NCI-H524 (cell line): ENCODE measurements at places on chromosomes 11 and 22.
A peak's percentile ranks its signal among the peaks of the same experiment; 100 is the strongest.

- peak; percentile 76 for DNase-seq
Observed at GRCh38 chr22:17368554-17369438, 464 bp upstream of the CECR2 start.

GRCh38 chr11:28259177-28259843 is 151.1 kb downstream of the METTL15 start:
- no peak for DNase-seq

GRCh38 chr11:64466115-64466718 is 107.3 kb downstream of the RPS6KA4 start:
- no peak for DNase-seq

DNA sequence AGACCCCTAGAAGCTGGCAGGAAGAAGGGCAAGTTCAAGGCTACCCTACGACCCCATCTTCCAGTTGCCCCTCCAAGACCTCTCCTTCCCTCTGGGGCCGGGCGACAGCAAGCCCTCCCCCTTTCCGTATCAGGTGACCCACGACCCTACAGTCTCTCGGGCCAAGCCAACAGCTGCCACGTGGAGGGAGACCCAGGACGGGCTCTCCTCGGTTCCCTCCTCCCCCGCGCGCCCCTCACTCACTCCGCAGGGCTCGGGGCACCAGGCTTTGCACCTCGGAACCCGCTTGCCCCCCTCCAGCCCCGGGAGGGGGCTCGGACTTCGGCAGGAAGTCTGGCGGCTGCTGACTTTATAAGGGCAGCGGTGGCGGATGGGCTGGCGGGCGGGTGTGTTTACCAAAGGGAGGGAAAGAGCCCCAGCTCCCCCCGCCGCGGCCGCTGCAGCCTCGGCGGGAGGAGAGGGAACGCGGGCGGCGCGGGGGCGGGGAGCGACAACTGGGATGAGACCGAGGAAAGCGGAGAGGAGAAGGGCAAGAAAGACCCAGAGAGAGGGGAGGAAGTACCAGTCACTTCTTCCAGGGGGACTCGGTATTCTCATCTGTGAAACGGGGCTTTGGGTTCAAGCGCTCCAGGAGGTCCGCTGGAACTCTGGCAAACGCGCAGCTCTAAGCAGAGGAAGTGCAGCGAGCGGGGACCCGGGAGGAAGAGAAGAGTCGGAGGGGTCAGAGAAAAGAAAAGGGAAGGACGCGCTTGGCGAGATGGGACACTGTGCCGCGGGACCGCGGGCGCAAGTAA is 767 bp downstream of the SLC43A1 start:
- DNase-seq = peak; percentile 36

DNA sequence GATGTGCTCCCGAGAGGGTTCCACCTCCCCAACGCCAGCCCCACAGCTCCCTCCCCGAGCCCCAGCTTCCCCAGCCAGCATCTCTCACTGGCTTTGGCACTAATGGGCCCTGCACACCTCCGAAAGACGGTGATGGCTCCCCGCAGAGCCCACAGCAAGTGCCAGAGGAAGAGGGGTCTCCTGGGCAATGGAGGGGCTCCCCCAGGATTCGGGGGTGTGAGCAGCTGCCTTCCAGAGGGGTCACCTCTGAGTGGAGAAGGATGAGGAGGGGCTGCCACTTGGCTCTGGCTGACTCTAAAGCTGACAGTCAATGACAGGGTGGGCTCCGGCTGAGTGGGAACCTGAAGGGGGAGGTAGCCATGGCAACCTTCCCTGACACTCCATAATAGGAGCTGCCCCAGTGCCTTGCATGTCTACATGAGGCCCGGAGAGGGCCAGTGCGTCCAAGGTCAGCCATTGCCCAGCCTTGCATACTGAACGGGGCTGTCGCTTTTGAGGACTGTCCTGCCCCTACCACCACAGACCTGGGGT is 98.6 kb upstream of the SYT13 start:
- no peak for DNase-seq

- DNase-seq = no peak
Observed at GRCh38 chr11:61912991-61913698, 4.2 kb downstream of the RAB3IL1 start.

GRCh38 chr11:61018059-61018458 is 46.6 kb downstream of the CD6 start:
- DNase-seq = no peak

GRCh38 chr11:35798983-35799382 is 136.4 kb downstream of the TRIM44 start:
- peak; percentile 35 for DNase-seq

DNA sequence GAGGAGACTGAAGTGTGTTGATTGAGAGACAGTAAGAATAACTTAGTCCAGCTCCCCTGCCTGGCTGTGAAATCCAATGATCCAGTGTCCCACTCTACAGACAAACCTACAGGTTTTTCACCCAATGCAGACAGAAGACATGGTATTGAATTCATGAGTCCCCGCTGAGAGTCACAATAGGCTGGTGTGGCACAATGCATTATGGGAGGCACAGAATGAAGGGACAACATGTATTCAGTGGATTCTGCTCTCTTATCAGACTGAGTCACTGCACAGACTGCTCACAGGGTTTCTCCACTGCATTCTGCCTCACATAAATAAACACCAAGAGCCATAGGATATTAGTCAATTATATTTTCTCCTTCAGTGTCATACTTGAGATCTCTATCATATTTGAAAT is 55.2 kb upstream of the TOP3B start:
- no peak for DNase-seq

- no peak for DNase-seq
Observed at GRCh38 chr11:2251138-2251537, 19.2 kb downstream of the ASCL2 start.

- DNase-seq = no peak
Observed at GRCh38 chr11:124081483-124081882, 33.8 kb upstream of the VWA5A start.

GRCh38 chr11:96088914-96089313 is 165.0 kb upstream of the MTMR2 start:
- DNase-seq = no peak

DNA sequence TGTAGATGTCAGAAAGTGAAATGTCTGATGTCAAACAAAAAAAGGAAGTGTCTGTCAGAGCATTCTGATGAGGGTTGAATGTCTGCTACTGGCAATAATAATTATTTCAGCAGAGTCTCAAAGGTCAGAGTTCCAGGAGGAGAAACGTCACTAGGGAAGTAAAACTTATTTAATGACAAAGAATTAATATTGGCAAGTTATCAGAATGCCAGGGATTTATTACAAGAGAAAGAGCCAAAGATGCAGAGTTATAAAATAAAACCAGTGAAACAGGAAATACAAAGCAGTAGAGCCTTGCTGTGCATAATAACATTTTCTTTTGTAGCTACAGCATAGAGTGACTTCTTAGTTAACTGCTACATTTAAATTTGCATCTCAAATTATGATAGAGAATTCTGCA is 504.0 kb upstream of the LRRC4C start:
- DNase-seq = no peak

DNA sequence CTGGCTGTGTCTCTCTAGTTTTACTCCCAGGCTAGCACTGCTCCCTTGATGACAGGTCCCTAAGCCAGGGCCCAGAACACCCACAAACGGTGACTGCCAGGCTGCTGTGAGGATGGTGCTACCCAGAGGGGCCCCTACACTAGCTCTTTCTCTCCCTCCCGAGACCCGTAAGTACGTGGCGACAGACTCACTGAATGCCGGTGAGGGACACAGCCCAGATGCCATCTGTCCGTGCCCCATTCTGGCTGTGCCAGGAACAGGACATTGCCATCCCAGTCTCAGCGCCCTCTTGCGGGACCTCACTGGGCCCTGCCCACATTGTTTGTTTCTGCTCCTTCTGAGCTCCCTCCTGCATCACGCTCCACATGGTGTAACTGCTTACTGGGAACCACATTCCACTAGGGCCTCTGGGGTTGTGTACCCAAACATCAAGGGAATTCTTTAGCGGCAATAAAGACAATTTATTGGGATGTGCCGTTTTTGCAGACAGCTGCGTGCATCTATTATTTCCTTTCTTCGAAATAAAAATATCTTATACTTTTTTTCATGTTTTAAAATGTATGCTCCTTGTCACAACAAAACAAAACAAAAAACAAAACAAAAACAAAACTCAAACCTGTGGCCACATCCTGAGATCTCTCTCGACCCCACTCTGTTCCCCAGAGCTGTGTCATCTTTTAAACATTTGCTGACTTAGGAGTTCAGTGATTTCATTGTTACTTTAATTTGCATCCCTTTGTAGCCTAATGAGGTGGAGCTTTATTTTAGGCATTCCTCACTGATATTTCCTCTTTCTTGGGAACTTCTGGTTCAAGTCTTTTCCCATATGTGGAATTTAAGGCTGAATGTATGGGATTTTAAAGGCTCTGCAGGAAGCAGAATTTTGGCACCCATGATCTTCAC is 4.4 kb upstream of the TPCN2 start:
- peak; percentile 85 for DNase-seq

DNA sequence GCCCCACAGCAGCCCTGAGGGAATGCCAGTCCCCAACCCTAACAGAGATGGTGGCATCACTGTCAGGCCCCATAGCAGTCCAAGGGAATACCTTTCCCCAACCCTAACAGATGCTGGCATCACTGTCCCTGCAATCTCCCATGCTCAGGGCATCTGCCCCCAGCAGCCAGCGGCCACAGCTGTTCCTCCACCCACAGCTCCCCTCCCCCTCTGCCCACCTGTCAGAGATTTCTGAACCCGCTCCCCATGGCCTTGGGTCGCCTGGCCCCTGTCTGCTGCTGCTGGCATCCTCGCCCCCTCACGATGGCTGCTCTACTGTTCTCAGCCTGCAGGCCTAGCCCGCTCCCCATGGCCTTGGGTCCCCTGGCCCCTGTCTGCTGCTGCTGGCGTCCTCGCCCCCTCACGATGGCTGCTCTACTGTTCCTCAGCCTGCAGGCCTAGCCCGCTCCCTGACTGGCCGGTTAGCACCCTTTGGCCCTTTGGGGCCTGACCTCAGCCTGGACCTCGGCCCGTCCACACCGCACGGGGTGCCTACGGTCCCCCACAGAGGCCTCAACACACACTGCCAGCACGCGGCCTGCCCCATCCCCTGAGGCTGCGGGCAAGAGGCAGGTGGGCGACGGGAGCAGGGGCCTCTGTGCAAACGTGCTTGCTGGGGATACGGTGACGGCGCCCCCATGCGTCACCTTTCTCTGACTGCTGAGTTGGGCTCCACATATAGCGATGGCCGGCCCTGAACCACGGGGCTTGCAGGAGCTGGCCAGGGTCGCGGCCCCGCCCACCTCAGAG is 20.7 kb downstream of the CHID1 start:
- peak; percentile 89 for DNase-seq

DNA sequence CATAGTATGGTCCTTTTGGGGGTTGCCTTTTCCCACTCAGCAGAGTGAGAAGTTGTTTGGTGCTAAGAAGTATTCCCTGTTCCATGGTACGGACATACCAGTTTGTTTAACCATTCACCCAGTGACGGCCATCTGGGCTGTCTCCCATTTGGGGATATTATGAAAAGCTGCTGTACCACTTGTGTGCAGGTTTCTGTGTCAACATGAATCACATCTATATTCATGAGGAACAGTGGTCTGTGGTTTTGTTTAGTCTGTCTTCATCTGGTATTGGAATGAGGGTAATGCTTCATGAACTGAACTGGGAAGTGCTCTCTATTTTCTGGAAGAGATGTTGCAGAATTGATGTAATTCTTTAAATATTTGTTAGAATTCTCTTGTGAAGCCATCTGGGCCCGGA is 89.5 kb downstream of the TRMU start:
- no peak for DNase-seq

GRCh38 chr11:12007769-12008737 is at the start of gene DKK3:
Gene DKK3, minus strand, starts transcription at chr11:12008626. Its CDS starts 44 bp downstream, at chr11:12008582.
- DNase-seq = no peak

- DNase-seq = no peak
Observed at GRCh38 chr11:112178936-112179335, 3.6 kb downstream of the BCO2 start.

GRCh38 chr11:106322106-106322505 is 244.6 kb downstream of the AASDHPPT start:
- DNase-seq = no peak

GRCh38 chr22:43276321-43276720 is 66.9 kb downstream of the SCUBE1 start:
- no peak for DNase-seq

- DNase-seq = no peak
Observed at GRCh38 chr11:34380696-34381095, 22.9 kb upstream of the ABTB2 start.

GRCh38 chr11:111422494-111423249 is 43.6 kb upstream of the POU2AF1 start:
- DNase-seq = peak; percentile 75

GRCh38 chr22:19965771-19966709 is 24.4 kb upstream of the TXNRD2 start:
- DNase-seq = peak; percentile 56

DNA sequence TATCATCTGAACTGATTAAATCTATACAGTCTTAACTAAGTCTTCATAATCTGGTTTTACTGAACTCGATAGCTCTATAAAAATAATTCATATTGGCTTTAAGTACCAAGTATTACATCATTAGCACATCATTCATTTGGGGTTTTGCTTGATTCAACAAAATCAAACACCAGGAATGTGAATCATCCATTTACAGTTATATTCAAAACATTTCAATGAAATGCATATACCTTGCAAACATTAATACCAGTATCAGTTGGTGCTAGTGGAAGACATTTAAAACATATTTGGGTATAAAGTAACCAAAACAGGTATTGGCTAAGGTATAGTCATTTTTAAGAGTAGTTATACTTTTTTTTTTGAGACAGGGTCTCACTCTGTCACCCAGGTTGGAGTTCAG is 12.2 kb upstream of the CCDC89 start:
- DNase-seq = no peak

DNA sequence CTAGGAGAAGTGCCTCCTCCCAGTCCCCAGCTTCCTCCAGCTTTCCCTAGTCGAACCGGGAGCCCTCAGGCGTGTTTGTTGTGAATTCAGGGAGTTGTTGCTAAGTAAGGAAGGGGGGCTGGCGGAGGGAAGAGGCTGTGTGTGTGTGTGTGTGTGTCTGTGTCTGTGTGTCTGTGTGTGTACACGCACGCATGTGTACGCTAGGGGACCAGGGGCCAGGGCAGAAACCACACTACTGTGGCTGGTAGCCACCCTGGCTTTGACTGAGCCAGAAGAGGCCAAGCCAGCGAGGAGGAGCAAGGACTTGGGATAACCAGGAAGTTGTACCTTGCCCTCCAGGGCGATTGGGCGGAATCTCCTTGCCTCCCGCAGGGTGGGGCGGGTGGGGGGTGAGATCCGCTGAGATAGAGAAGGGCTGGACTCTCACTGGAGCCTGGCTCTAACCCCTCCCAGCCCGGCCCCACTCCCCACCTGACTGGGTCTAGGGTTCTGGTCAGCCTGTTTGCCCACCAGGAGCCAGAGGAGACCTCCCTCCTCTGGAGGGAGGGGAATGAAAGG is 7.5 kb downstream of the BCL9L start:
- DNase-seq = no peak

- DNase-seq = no peak
Observed at GRCh38 chr11:16408619-16409018, 52.3 kb upstream of the SOX6 start.

DNA sequence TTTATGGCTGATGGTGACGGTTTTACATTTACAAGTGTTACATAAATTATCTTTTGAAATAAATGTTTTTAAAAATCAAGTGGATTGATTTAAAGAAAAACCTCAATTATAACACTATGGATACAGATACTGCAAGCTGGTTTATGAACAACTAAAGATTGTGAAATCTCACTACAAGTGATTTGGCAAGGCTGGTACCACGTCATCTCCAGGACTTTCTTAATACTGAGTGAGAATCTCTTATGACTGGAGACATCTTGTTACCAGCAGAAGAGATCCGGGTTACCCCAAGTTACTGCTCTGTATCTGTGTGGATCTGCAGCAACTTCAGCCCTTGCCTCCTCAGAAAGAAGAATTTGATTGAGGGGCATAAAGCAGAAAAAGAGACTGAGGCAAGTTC is 452.9 kb downstream of the MN1 start:
- DNase-seq = no peak
